ENCODE measurements at places on chromosomes 4 and X.

DNA sequence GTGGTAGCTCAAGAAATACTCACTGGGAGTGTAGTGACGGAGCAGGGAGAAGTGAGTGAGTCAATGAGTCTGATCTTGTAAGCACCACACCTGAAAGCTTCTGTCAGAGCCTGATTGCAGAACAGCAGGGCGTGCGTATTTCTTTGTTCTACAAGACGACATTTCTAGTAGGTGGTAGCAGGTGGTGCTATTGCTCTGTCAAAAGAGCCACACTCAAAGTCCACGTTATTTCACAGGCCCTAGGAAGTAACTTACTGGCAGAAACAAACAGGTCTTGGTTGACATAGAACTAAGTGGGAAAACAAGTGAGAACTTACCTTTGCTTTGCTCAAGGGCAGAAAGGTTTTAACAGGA, 46.4 kb upstream of the SPRY1 start:
- DNase-seq: no peak

DNA sequence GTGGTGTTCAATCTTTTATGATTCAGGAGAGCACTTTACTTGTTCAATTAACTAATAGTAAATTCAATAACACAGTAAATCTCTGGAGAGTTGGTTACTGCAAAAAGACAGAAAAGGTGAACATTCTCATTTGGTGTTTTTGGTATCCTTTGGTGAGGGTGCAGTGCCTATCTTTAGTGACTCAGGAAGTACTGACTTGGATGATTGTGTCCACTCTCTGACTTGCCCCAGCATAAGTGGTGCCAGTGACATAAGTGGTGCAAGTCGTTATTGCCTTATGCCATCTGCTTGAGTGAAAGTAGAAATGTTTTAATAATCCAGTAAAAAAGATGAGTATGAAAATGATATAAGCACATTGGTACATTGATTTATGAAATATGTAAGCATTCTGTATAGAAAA, 27.0 kb downstream of the GUCY1B1 start:
- no peak for DNase-seq

DNA sequence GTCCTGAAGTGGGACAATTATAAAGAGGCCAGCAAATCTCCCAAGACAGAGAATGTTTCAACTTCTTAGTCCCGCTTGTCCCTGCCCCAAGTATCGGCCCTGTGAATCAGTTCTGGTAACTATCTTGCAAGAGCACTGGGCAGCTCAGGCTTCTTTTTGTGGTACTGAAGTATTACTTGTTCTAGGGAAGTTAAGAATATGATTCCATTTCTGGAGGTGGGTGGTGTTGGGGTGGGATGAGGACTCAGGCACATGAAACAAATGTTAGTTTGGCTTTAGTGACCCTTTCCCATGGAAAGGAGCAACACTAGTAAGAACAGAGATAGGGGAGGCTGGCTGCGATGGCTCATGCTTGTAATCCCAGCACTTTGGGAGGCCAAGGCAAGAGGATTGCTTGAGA, 28.9 kb downstream of the HOPX start:
- DNase-seq: no peak

GRCh38 chrX:40734971-40735324, 394 bp downstream of the MED14 start:
- DNase-seq: no peak

GRCh38 chrX:118496763-118497079, 1.1 kb downstream of the DOCK11 start:
- DNase-seq: no peak

DNA sequence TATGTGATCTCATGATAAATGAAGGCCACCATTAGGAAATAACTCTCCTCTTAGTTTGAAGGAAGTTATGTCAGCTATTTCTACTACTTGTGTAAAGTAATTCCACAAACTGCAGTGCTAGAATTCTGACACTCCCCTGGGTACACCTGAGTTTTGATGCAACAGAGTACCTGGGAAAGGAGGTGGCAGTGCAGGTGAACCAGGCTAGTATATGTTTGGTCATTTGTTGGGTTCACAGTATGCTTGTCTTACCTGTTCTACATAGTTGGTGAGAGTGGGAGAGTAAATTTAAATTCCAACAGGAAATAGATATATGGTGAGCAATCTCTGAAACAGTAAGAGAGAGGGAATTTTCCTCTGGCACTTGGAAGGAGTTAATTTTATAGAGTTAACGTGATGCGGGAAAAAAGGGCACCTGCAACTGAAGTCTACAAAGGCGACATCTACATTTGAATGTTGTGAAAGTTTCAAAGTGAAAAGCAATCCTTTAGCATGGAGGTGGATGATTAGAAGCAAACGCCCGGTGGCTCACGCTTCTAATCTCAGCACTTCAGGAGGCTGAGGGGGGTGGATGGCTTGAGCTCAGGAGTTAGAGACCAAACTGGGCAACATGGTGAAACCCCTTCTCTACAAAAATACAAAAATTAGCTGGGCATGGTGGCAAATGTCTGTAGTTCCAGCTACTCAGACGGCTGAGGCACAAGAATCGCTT, 8.3 kb upstream of the SLC10A6 start:
- DNase-seq: no peak

- DNase-seq: no peak
Measured at GRCh38 chr4:102493257-102493656, 7.9 kb upstream of the NFKB1 start.

DNA sequence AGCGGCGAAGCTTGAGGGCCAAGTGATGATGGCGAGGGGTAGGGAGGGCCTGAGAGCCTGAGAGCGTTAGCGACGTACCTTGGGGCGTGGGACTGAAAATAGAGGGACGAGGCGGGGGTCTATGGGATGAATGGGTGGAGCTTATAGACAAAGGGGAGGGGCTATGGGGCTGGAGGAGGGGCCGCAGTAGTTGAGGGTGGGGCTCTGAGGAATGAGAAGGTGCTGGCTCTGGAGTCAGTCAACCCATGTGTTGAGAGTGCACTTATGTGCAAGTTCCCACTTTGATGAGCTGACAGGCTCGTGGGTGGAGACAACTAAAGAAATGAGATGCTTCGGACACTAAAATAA, 488 bp downstream of the TBC1D25 start:
- DNase-seq: no peak

GRCh38 chr4:125315576-125316400, 1.0 kb downstream of the FAT4 start:
- DNase-seq: no peak

DNA sequence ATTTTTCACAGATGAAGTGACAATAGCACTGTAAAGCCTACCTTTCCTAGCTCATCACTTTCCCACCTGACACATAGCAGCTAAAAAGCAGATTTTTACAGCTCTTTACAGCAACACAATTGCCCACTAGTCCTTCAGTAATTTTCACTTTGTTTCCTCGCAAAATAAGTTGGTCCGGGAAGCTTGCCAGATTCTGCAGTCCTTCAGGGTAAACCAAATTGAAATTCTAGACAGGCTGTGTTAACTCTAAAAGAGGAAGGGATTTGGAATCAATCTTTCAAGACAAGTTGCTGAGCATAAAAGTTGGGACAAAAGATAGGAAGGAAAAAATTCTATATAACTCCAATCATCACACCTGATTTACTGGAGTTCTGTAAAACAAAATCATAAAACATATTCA, 8.7 kb downstream of the C1QTNF7 start:
- DNase-seq: no peak

DNA sequence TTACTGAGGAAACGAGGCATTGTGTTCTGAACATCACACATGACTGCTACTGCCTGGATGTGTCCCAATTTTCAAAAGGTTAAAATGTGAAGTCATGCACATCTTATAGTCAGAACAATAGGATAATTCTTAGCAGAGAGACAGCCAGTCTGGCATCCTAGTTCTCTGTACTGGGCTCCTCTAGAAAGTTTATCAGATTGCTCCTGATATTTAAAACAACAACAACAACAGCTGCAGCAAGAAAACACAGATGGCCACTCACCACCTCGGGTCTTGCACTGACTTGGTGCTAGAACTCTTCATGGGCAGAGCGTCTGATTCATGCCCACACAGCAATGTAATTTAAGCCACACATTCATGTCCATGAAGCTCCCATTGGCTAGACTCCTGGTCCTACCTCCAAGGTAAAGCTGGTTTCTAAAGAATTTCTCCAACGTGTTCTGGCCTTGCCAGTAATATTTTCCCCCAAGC, 33.3 kb upstream of the SLC2A9 start:
- DNase-seq: no peak

GRCh38 chrX:107730298-107730655, 45.3 kb downstream of the TSC22D3 start:
- no peak for DNase-seq

GRCh38 chrX:115264009-115264408, 25.5 kb upstream of the LUZP4 start:
- no peak for DNase-seq

DNA sequence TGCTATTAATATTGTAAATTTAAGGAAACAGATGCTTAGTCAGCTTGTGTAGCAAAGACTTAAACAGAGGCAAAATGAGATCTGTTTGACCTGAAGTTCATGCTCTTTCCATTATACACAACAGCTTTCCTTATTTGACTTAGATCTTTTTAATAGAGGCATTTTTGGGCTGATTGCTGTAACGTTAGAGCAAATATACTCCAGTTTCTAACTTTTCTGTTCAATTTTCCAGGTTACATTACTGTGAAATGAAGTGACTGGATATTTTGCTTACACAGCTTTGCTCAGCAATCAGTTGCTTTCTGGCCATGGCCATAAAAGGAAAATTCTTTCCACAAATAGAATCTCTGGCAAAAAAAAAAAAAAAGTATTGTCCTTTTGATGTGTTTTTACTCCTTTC, 146.2 kb downstream of the PCDH7 start:
- no peak for DNase-seq

GRCh38 chrX:6778544-6779503, 243.9 kb upstream of the VCX3A start:
- DNase-seq: no peak

GRCh38 chrX:109926743-109927662, 75.9 kb upstream of the TMEM164 start:
- no peak for DNase-seq

DNA sequence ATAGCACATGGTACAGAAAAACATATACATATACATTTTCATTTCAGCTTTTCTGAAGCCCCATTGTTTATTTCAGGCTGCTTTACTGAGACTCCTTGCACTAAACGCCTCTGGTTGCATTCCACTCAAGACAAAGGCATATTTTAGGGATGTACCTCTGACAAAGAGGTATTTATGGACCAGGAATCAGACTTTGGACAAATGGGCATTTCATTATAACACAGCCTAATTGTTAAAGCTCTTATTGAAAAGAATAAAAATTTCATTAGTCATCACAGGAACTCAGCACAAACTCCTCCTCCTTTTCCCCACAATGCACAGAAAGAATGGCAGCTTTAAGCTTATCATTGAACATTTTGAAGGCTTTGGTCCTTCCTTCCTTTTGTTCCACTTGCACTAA, 62.9 kb upstream of the UGT8 start:
- no peak for DNase-seq

GRCh38 chr4:7291372-7292114, 99.2 kb downstream of the SORCS2 start:
- no peak for DNase-seq

DNA sequence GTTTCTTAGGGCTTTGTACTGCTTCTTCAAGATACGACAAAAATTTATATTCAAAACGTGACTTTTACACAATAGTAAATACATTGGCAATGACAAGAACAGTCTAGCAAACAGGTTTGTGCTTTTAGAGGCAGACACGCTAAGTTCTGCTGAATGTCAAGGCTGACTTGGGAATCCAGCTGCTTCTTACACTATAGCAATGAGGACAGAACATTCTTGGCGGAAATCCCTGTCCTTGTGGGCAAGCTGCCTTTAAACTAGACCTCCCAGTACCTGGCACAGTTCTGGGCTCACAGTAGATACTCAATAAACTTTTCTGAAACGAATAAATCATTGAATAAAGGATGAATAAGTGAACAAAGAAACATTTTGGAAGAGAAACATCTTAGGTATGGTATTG, 148.2 kb downstream of the RASL11B start:
- DNase-seq: no peak

DNA sequence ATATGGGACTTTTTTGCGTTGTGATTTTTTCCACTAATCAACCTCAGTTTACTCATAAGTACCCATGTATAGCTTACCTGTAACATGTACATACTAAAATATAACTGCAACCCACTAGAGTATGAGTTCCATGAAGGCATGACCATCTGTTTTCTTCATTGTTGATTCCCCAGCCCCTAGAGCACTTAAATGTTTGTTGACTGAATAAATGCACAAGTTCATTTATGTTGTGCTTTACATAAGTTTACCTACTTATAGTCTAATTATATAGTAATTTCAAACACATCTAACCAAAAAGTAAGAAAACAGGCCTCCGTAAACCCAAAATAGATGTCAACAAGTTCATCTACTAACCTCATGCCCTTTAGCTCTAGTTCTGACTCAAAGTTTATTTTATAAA, 34.7 kb downstream of the DCHS2 start:
- DNase-seq: no peak
